ENCODE measurements at places on chromosomes 2 and 18. TPM values are rescaled to one million over a fixed set of nuclear protein-coding genes. Genes with fewer than 3 reads are reported as not detected.

DNA sequence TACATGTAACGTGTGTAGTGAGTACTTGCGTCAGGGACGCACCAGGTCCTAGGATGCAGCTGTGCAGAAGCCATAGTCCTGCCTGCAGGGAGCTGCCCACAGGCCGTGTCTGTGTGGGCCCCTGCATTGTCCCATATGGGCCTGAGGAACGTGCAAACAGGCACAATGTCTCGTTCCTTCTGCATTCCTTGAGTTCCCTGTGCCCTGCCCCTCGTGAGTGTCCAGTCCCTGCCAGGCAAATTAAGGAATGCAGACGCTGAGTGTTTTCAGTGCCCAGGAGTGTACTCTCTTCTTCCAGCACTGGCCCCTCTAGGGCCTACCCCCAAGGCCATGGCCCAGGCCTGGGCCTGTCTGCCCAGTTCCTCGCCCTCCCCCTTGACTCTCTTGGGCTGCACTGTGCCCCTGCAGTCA, 61.8 kb downstream of the FAM168B start:
- no peaks in the 10 kb centered on the region for H3K36me3 ChIP-seq
- no peak overlapping the region for H3K4me3 ChIP-seq
- DNase-seq, result peak; percentile 80
- peaks cover 10% of the 10 kb centered on the region for H3K27me3 ChIP-seq
- no peak overlapping the region for H3K27ac ChIP-seq
- peaks cover 7% of the 10 kb centered on the region for H3K4me1 ChIP-seq

DNA sequence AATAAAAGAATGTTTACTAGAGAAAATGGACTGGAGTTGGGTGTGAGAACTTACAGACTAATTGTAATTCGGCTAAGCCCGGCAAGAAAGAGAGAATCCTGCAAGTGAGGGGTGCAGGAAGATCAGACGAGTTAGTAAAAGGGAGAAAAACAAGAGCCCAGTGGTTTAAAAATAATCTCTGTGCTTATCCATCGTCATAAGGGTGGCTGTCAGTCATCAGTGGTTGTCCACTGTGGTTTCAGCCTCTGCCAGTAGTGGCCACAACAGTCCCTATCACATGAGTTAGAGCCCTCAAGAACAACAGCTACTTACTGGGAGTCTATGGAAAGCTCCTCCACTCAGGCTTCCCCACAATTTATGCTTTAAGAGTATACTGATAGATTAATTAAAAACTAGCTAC, 239.8 kb downstream of the SETBP1 start:
- H3K36me3 ChIP-seq, result peaks cover 5% of the 10 kb centered on the region
- H3K27me3 ChIP-seq, result no peaks in the 10 kb centered on the region

DNA sequence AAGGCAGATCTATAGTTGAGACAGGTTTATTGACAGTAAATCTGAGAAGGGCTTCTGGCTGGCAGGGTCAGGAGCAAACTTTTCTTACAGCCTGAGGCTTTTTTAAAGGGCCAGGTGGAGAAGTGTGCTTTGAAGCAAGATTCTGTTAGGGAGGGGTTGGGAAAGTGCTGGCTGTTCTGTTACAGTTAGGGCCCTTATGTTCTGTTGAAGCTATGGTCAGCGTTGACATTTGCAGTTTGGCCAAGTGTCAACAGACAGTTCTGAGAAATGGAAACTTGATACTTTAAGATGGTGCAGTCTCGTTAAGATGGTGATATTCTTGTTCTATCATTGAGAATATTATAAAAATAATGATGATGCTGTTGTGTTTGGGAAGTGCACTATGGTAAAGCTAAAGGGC, 154.2 kb downstream of the RDH14 start:
- DNase-seq, result no peak
- no peak overlapping the region for H3K27ac ChIP-seq
- H3K27me3 ChIP-seq, result no peaks in the 10 kb centered on the region
- H3K4me1 ChIP-seq, result peaks cover 8% of the 10 kb centered on the region

GRCh38 chr18:31591628-31592027, at the start of gene TTR:
Gene TTR (plus strand): TSS chr18:31591877. CDS start chr18:31591903, 26 bp downstream.
- H3K4me3 ChIP-seq, result no peak within 1 kb of the TSS
- DNase-seq, result no peak
- no peaks in the 10 kb centered on the region for H3K36me3 ChIP-seq
- no peaks in the 10 kb centered on the region for H3K27me3 ChIP-seq

Gene IL1B
- total RNA-seq, result not detected

Gene LRP1B
- total RNA-seq, result 3.6 TPM

Data from osteocyte (in vitro differentiated cells).